Activated CD4-positive, alpha-beta memory T cell treated with anti-CD3 and anti-CD28 coated beads for 36 hours (primary cell): ENCODE measurements at places on chromosomes 4 and X. TPM values are rescaled to one million over a fixed set of nuclear protein-coding genes. Genes with fewer than 3 reads are reported as not detected.

GRCh38 chrX:40279762-40280161 is 182.0 kb upstream of the BCOR start:
- DNase-seq, result no peak

- no peak for DNase-seq
Observed at GRCh38 chrX:133666256-133666655, 251.0 kb upstream of the GPC4 start.

- peak; percentile 10 for DNase-seq
Observed at GRCh38 chr4:54548098-54548620, 109.6 kb upstream of the KIT start.

DNA sequence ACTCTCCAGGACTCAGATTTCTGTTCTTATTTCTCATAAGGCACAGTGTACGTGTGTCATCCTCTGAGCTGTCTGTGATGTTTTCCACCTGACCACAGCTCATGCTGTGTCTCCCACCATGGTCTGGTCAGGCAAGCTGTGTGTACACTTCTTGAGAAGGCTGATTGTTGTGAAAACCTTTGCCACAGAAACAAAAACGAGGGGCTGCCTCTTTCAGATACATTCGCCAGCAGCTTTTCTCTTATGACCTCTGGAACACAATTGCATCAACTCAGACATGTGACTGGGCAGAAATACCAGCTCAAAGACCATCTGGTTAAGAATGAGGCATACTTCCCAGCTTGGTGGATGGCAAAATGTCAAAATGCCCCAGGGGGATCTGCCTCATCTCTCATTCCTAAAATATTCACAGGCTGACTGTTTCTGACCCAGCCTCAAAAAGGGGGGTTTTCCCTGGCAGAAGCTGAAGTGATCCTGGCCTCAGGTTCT is 46.1 kb downstream of the PGRMC2 start:
- DNase-seq, result no peak

FOXR2 gene
- total RNA-seq, result not detected
